ENCODE measurements at places on chromosomes 2 and 18.

- DNase-seq: no peak
Measured at GRCh38 chr2:7665880-7666279, 748.7 kb downstream of the RNF144A start.

GRCh38 chr2:207676827-207677354 is 34.5 kb upstream of the CCNYL1 start:
- DNase-seq: no peak

DNA sequence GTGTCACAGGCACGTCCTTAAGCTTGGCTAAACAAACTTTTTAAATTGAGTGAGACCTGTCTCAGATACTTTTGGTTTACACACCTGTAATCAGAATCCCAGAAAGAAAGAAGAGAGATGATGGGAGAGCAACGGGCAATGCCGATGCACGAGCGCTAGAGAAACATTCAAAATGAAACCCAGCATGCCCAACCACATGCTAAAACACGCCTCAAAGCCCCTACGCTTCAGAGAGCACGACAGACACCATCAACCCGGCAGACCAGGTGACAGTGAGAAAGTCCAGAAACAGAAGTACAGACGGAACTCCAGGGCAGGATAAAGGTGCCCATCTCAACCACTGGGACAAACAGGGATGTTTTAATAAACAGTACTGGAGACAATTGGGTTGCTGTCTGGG is 85.5 kb downstream of the HDAC4 start:
- no peak for DNase-seq

GRCh38 chr2:209253544-209253943 is 170.3 kb upstream of the MAP2 start:
- DNase-seq: no peak

- DNase-seq: no peak
Measured at GRCh38 chr2:104860451-104860790, 6.5 kb downstream of the POU3F3 start.

DNA sequence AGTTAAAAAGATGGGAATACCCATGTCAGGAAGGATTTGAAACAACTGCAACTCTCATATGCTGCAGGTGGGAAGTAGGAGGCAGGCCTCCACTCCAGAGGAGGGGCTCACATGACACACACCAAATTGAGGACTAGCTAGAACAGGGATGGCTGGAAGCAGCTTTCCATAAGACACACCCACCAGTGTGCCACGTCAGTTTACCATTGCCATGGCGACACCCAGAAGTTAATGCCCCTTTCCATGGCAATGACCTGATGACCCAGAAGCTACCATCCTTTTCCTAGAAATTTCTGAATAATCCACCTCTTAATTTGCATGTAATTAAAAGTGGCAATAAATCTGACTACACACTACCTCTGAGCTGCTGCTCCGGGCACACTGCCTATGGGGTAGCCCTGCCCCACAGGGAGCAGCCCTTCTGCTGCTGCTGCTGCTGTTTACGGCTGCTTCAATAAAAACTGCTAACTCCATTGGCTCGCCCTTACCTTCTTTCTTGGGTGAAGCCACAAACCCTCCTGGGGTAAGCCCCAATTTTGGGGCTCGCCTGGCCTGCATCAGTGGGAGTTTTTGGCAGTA is 89.4 kb downstream of the RRM2 start:
- DNase-seq: no peak

GRCh38 chr2:1837458-1837857 is 93.1 kb upstream of the PXDN start:
- no peak for DNase-seq

GRCh38 chr2:104430359-104430740 is 423.6 kb upstream of the POU3F3 start:
- DNase-seq: no peak

DNA sequence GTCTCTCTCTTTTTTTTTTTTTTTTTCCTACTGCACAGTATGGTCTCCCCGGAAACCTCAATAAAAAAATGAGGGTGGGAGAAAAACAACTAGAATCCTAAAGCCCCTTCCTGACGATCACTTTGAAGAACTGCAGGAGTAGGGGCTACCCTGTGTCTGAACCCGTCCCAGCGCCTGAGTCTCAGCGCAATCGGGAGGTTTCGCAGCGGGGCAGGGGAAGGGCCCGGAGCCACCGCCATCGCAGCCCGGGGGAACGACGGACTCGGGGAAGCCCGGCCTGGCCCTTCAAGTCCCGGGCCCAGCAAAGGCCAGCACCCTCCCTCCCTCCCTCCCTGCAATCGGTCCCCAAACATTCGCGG is 411 bp downstream of the NARS1 start:
- no peak for DNase-seq

DNA sequence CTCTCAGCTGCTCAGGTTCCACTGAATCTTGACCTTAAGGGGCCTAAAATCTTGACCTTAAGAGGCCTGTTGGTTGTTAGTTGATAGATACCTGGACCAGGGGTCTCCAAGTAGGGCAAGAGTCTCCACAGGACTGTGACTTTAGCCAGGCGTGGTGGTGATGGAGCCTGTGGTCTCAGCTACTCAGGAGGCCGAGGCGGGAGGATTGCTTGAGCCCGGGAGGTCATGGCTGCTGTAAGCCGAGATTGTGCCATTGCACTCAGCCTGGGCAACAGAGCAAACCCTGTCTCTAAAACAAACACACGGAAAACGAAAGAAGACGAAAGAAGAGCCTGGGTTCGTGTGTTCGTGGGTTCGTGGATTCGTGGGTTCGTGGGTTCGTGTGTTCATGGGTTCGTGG is 120.2 kb upstream of the CTDP1 start:
- no peak for DNase-seq

- DNase-seq: no peak
Measured at GRCh38 chr2:39870871-39871270, 91.8 kb upstream of the THUMPD2 start.

DNA sequence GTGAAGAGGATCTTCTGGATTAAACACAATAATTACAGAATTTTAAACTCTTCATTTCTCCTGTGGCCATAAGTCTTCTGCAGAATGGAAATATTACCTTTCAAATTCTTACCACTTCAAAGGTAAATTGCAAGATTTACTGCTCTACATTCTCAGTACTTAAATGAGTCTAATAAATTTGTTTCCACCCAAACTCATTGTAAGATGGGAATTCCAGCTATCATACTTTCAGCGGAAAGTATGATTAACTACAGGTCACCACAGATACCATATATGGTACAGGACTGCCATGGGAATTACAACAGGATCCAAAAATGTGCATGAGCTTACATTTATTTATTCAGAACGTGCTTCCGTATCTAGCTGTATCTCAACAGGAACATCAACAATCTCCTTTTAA is 3.1 kb downstream of the DSC3 start:
- no peak for DNase-seq

GRCh38 chr18:40347261-40347660 is 1607.8 kb upstream of the PIK3C3 start:
- DNase-seq: no peak

- no peak for DNase-seq
Measured at GRCh38 chr2:190443778-190444481, 35.8 kb downstream of the MFSD6 start.

DNA sequence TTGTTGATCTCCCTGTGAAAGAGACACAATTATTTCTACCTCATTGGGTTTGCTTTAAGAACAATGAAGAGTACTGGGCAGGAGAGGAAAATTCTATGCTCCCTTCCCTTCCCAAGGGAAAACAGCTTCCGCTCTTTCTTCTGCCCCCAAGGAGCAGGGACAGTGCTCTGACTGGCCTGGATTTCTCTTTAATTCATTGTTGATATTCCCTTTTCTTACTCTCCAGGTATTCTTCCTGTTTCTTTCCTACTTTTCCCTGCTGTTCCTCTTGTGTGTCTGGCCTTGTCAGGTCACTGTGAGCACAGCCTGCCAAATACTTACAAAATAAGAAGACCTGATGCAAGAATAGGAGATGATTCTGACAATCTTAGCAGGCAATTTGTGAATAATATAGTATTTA is 49.6 kb upstream of the SPAG16 start:
- DNase-seq: no peak

DNA sequence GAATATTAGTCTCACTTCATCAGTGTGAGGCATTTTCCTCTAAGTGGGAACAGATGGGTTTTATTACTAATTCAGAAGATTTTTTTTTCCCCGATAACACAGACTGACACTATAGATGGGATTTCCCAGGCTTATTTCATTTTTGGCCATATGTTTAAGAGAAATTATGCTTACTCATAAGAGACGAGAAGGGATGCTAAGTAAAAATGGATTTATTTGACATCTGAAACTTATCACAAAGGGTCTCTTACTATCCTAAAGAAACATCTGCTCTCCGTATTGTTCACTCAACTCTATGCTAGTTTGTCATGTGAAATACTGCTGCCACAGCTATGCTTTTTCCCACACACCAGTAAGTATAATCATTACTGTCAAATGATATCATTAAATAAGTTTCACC is 1476.3 kb downstream of the LRP1B start:
- no peak for DNase-seq

GRCh38 chr2:22842205-22842869 is 542.6 kb upstream of the KLHL29 start:
- no peak for DNase-seq

- no peak for DNase-seq
Measured at GRCh38 chr2:237866101-237866621, 6.7 kb downstream of the RAMP1 start.

DNA sequence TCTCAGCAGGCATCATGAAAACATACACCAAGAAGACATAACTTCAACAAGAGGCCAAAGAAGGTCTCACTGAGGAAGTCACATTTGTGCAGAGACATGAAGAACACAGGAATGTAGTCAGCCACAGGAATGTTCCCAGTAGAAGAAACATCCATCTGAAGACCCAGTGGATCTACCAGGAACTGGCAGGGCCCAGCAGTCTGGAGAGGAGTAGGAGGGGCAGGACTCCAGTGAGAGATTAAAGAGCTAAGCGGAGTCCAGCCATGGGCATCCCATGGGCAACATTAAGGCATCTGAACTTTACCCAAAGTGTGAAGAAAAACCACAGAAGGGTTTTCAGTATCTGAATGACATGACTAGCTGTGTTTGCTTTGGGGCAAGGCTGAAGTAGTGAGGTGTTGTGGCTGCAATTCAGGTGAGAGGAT is 103.1 kb downstream of the UPP2 start:
- DNase-seq: no peak

DNA sequence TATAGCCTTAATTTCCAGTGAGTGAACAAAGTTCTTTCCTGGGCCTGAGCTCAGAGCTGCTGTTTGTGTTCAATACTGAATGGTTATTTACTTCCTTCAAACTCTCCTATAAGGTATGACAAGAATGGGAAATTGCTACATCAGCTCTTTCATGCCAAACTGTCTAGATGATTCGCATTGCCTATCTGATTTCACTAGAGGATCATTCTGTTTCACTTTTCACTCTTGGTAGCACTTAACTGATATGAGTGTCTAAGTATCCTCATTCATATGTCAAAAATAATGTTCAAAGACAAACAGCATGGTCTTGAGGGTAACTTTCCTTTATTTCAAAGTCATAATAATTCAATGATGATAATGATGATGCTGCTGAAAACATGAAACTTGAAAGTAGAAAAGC is 32.9 kb upstream of the SCG2 start:
- DNase-seq: no peak

DNA sequence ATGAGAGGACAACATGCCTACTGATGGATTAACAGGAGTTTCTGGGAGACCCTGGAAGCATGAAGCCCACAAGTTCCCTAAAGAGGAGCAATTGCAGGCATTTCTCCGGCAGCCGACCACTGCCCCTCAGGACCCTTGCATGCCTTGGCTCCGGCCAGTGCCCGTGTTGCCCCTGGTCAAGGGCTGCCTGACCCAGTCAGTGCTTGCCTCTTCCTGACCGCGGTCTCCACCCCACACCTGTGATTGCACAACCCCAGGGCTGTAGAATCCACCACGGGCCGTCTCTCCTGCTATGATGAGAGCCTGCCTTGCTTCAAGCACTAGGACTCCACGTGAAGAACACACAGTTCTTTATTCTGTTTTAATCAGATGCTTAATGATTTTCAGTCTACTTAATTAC is 127.5 kb downstream of the GLI2 start:
- DNase-seq: no peak

GRCh38 chr2:28600181-28600580 is 104.3 kb downstream of the PLB1 start:
- DNase-seq: no peak

GRCh38 chr18:59715966-59716369 is 18.7 kb upstream of the CCBE1 start:
- DNase-seq: no peak

Measured in activated CD8-positive, alpha-beta memory T cell treated with anti-CD3 and anti-CD28 coated beads for 1 hour (primary cell).